ENCODE measurements at places on chromosomes 1 and 21. TPM values are rescaled to one million over a fixed set of nuclear protein-coding genes. Genes with fewer than 3 reads are reported as not detected.

DNA sequence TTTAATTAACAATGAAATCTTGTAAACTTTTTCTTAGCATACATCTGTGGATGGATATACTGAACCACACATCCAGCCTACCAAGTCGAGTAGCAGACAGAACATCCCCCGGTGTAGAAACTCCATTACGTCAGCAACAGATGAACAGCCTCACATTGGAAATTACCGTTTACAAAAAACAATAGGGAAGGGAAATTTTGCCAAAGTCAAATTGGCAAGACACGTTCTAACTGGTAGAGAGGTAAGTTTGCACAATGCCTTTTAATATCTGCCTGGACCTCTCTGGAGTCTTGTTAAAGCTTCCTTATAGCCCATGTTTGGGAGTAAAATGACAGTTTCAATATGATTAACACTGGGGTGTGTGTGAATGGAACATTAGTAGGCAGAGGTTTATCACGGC is 51.4 kb downstream of the MARK1 start:
- H3K4me3 ChIP-seq: no peak overlapping the region
- no peak overlapping the region for H3K27ac ChIP-seq
- H3K4me1 ChIP-seq: no peaks in the 10 kb centered on the region

Gene OR10J1
- polyA plus RNA-seq: not detected

- H3K4me3 ChIP-seq: no peak overlapping the region
- H3K27ac ChIP-seq: no peak overlapping the region
- H3K4me1 ChIP-seq: peaks cover 8% of the 10 kb centered on the region
- DNase-seq: no peak
Observed at GRCh38 chr1:63779338-63780211, 5.8 kb downstream of the ROR1 start.

GRCh38 chr1:200453553-200453905 is 43.7 kb upstream of the ZNF281 start:
- no peaks in the 10 kb centered on the region for H3K36me3 ChIP-seq
- H3K4me3 ChIP-seq: no peak overlapping the region
- H3K27me3 ChIP-seq: no peaks in the 10 kb centered on the region
- no peak for DNase-seq

Gene SLC44A3
- polyA plus RNA-seq: 0.29 TPM

Gene TLR5
- polyA plus RNA-seq: 0.25 TPM

DNA sequence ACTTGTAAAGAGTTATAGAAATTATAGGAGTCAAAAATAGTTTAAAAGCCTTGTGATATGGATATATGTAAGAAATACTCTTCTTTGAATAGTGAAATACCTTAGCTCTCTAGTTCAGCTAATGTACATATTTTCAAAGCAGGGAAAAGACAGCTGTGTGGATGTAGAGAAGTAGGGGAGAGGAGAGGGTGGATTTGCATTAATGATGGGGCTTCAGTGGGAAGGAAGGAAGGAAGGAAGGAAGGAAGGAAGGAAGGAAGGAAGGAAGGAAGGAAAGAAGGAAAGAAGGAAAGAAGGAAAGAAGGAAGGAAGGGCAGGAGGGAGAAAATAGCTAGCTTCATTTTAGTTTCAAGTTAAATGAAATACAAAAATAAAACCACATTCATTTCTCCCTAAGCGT is 62.4 kb upstream of the RGS1 start:
- no peak overlapping the region for H3K4me3 ChIP-seq
- peaks cover 13% of the 10 kb centered on the region for H3K4me1 ChIP-seq
- H3K27ac ChIP-seq: no peak overlapping the region
- H3K36me3 ChIP-seq: no peaks in the 10 kb centered on the region

GRCh38 chr1:20164694-20165202 is 21.1 kb upstream of the UBXN10 start:
- no peaks in the 10 kb centered on the region for H3K4me1 ChIP-seq
- no peak for DNase-seq
- no peak overlapping the region for H3K27ac ChIP-seq
- H3K4me3 ChIP-seq: no peak overlapping the region

GRCh38 chr1:53625766-53626520 is 113.0 kb downstream of the GLIS1 start:
- no peaks in the 10 kb centered on the region for H3K36me3 ChIP-seq
- DNase-seq: no peak
- H3K27ac ChIP-seq: no peak overlapping the region
- no peaks in the 10 kb centered on the region for H3K27me3 ChIP-seq
- H3K4me1 ChIP-seq: no peaks in the 10 kb centered on the region
- no peak overlapping the region for H3K4me3 ChIP-seq

DNA sequence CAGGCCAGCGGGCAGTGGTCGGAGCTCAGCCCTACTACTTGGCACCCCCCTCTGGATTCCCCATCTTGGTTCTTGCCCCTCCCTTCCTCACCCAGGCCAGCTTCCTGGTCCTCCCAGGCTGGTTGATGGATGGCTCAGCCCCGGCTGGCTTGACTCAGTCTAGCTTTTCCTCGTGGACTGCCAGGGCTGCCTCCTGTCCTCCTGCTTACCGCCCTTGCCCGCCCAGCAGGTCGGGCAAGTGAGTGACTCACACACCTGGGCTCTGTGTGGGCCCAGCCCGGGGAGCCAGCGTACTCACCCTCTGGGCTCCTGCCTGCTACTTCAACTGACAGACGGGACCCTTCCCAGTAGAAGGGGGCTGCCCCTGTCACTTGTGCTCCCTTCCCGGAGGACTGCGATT is 19.5 kb upstream of the ARHGEF10L start:
- H3K27me3 ChIP-seq: no peaks in the 10 kb centered on the region
- DNase-seq: no peak
- H3K36me3 ChIP-seq: no peaks in the 10 kb centered on the region
- H3K4me1 ChIP-seq: no peaks in the 10 kb centered on the region
- H3K27ac ChIP-seq: no peak overlapping the region

Gene PROK1
- not detected for polyA plus RNA-seq

- H3K36me3 ChIP-seq: no peaks in the 10 kb centered on the region
- DNase-seq: peak; percentile 13
- H3K27ac ChIP-seq: no peak overlapping the region
Observed at GRCh38 chr1:15299806-15300205, 52.8 kb downstream of the FHAD1 start.

DNA sequence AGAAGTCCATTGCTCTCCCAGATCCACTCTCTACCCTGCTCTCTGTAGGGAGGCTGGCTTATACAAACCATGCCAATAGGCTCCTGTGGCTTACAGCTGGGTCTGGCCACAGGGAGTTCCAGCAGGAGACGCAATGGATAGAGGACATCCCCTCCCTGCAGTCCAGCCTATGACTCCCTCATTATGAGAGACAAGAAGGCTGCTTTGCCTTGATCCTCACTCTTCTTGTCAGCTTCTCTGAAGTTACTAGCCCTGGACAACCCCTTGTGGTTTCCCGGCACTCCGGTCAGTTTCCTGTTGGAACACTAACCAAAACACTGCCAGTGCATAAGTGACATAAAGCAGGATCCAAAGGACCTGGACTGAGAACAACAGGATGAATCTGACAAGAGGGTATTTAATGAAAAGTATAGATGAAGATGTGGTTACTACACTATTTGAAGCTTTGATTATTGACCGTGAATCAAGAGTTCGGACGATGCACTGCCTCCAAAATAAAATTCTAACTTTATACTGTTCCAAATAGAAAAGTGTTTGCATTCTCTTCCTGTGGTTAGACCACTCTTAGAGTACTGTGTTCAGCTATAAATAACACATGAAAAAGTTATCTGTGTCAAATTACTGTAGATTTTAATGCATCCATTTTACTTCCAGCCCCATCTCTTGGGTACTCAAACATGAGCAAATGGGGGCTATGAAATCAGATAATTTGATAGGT is 32.7 kb upstream of the ZNF326 start:
- peak; percentile 64 for DNase-seq
- no peaks in the 10 kb centered on the region for H3K36me3 ChIP-seq
- no peaks in the 10 kb centered on the region for H3K27me3 ChIP-seq
- no peak overlapping the region for H3K4me3 ChIP-seq
- H3K27ac ChIP-seq: no peak overlapping the region

DNA sequence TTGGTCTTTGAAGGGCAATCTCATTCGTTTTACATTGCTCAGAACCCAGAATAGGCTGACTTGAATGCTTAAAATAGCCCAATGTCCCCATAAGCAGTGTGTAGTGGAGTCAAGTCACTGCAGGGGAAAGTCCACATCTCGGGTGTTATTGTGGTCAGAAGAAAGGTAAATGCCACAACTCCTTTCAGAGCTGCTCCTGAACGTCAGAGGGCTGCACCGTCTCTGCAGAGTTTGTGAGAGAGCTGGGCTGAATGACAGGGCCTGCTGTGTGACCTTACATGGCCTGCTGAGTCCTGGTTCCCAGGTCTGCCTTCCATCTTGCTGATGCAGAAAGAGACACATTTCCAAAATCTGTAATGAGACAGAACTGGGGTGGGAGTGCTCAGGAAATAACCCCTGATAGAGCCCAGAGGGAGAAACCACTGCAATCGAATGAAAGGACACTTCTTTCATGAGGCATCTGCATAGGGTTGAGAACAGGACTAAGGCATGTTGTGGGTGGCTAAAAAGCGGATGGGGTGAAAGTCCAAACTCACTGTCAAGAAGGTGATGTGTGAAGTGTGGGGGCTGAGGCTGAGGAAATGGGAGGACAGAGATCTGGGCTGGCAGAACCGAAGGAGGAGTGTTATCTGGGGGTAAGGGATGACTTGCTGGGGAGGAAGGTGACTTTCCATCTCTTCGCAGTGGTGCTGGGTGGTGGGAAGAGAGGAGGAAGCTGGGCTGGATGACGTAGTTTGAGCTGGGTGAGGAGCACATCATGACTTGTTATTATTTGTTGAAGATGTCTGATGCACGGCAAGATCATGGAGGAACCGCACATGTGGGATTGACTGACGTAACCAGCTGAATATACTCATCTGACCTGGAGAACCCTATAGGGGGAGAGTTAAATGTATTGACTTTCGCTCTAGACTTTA is 33.7 kb downstream of the XCL2 start:
- H3K27me3 ChIP-seq: no peaks in the 10 kb centered on the region
- H3K4me1 ChIP-seq: no peaks in the 10 kb centered on the region
- H3K27ac ChIP-seq: no peak overlapping the region
- H3K36me3 ChIP-seq: no peaks in the 10 kb centered on the region

DNA sequence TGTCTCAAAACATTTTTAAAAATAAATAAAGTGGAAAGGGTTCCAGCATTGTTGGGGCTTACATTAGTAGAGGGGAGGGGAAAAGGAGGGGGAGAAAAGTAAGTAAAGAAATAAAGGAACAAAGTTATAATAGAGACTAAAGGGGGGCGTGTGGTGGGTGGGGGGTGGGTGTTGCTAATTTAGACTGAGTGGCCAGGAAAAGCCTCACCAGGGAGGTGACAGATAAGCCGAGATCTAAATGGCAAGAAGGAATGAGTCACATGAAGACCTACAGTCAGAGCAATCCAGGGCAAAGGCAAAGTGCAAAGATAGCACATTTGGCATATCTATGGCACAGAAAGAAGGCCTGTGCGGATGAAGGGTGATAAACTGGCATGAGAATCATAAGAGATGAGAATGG is 7.5 kb downstream of the MPL start:
- H3K27ac ChIP-seq: no peak overlapping the region
- H3K4me1 ChIP-seq: peaks cover 3% of the 10 kb centered on the region
- no peak for DNase-seq
- no peak overlapping the region for H3K4me3 ChIP-seq

GRCh38 chr1:194273660-194274059 is 1087.2 kb upstream of the B3GALT2 start:
- no peak overlapping the region for H3K27ac ChIP-seq
- no peaks in the 10 kb centered on the region for H3K27me3 ChIP-seq
- H3K4me1 ChIP-seq: no peaks in the 10 kb centered on the region
- H3K36me3 ChIP-seq: no peaks in the 10 kb centered on the region

GRCh38 chr1:119917304-119918055 is 21.2 kb upstream of the ADAM30 start:
- H3K27ac ChIP-seq: no peak overlapping the region
- no peak overlapping the region for H3K4me3 ChIP-seq
- peaks cover 18% of the 10 kb centered on the region for H3K36me3 ChIP-seq
- no peaks in the 10 kb centered on the region for H3K4me1 ChIP-seq
- DNase-seq: no peak
- H3K27me3 ChIP-seq: no peaks in the 10 kb centered on the region

Gene STUM
- not detected for polyA plus RNA-seq

Gene OLFML3
- polyA plus RNA-seq: 3.9 TPM

- H3K27ac ChIP-seq: no peak overlapping the region
- peaks cover 3% of the 10 kb centered on the region for H3K4me1 ChIP-seq
- no peak for DNase-seq
Observed at GRCh38 chr1:111203681-111204200, 3.3 kb upstream of the DENND2D start.

DNA sequence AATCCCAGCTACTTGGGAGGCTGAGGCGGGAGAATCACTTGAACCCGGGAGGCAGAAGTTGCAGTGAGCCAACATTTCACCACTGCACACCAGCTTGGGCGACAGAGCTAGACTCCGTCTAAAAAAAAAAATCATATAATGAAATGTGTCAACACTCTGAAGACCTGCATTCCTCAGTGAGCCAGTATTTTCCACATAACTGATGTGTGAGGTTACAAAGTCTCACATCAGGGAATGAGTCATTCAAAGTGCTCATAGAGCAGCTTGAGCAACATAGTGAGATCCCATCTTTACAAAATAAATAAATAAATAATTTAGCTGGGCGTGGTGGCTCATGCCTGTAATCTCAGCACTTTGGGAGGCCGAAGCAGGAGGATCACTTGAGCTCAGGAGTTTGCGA is 65.5 kb downstream of the CASZ1 start:
- no peak overlapping the region for H3K27ac ChIP-seq
- H3K36me3 ChIP-seq: no peaks in the 10 kb centered on the region
- H3K4me1 ChIP-seq: no peaks in the 10 kb centered on the region

- no peaks in the 10 kb centered on the region for H3K36me3 ChIP-seq
- no peaks in the 10 kb centered on the region for H3K27me3 ChIP-seq
- DNase-seq: no peak
- H3K4me1 ChIP-seq: no peaks in the 10 kb centered on the region
Observed at GRCh38 chr1:63545780-63546179, 22.5 kb downstream of the EFCAB7 start.

Gene FAM89A
- 20.9 TPM for polyA plus RNA-seq

DNA sequence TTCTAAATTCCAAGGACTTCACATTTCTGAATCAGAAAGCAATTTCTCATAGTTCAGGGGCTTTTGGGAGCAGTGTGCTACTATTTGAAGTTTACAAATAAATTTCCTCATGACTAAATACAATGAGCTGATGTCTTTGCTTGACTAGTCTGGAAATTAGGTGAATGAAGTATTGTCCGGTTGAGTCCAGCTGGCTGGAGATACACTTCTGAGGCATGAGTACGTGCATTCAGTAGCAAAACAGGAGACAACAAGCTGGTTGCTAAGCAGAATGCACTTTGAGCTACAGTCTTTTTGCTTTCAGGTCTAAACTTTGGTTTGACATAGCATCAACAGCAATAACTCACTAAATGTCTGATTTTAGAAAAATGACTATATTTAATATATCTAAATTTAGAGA is 27.1 kb downstream of the ZNHIT6 start:
- H3K36me3 ChIP-seq: peaks cover 10% of the 10 kb centered on the region
- DNase-seq: peak; percentile 45
- H3K27me3 ChIP-seq: no peaks in the 10 kb centered on the region
- no peak overlapping the region for H3K4me3 ChIP-seq
- no peaks in the 10 kb centered on the region for H3K4me1 ChIP-seq

GRCh38 chr1:21525340-21525717 is 16.1 kb downstream of the ALPL start:
- DNase-seq: no peak
- H3K36me3 ChIP-seq: no peaks in the 10 kb centered on the region
- H3K27ac ChIP-seq: no peak overlapping the region
- peaks cover 5% of the 10 kb centered on the region for H3K27me3 ChIP-seq
- H3K4me1 ChIP-seq: no peaks in the 10 kb centered on the region

Gene DNASE2B
- not detected for polyA plus RNA-seq

All from endothelial cell of umbilical vein (primary cell).